Osteoblast (primary cell): ENCODE measurements at places on chromosomes 6 and 20.

DNA sequence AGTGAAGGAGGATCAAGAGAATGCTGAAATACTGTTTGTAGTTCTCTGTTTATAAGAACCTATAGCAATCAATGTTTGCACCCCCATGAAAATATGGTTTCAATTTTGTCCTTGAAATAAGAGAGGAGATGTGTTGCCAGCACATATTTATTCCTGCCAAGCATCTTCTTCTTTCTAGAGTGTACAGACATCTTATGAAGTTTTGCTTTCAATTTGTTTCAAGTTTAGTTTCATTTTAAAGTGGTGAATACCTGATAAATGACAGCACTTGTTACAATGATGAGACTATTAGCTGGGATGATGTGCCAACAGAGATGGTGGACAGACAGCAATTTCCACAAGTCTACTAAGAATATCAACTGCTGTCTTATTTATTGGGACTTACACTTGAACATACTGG lies 39.2 kb upstream of the CENPW start:
- DNase-seq, result no peak

DNA sequence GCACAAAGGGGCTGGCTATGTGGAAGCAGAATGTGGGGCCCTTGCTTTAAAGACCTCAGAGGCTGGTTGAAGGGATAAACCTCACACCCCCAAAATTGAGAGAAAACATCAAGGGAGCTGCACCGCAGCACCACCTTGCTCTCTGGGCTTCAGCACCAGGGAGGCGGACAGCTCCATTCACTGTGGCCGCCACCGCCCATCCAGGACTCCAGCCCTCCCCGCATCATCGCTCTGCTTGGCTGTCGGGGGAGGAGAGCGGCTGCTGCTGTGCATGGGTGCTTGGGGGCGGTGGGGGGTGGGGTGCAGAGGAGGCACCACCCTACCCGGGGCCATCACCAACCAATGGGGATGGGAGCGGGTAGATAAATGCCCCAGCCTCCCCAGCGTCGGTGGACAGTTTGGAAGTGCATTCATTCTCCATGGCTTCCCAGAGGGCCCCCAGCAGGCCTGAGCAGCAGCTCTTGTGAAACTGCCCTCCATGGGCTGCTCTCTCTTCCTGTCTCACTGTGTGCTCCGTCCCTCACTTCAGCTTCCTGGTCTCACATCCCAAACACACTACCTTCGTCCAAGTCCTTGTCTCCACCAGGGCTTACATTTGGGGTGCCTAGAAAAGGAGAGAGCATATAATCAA lies 75.7 kb upstream of the BHLHE23 start:
- peak; percentile 98 for DNase-seq

DNA sequence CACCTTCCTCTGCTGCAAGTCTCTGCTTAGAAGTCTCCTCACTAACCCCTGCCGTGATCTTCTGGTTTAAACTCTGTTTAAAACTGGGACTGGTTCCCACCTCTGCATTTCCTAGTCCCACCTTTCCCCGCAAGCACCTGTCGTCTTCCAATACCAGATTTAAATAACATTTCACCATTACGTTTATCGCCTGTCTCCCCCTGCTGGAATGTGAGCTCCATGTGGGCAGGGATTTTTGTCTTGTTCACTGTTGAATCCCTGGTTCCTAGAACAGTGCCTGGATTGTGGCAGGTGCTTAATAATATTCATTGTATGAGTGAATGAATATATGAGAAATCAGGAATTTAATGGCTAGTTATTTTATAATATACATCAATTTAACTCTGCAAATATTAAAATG lies 2.7 kb downstream of the GUCA1A start:
- no peak for DNase-seq

DNA sequence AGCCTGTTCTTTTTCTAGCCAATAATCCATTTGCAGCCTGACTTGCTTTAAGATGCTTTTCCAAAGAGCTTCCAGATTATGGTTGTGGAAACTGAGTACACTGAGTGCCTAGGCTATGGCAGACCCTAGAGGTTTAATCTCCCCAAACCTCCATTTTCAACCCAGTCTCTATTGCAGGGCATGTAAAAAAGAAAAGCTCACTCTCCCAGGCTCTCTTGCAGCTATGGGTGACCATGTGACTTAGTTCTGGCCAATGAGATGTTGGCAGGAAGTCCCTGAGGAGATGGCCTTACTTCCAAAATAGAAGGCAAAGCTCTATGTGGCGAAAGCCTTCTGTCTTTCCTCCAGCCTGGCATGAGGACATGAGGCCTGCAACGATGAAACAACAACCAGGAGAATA lies 3.8 kb downstream of the PDRG1 start:
- no peak for DNase-seq

DNA sequence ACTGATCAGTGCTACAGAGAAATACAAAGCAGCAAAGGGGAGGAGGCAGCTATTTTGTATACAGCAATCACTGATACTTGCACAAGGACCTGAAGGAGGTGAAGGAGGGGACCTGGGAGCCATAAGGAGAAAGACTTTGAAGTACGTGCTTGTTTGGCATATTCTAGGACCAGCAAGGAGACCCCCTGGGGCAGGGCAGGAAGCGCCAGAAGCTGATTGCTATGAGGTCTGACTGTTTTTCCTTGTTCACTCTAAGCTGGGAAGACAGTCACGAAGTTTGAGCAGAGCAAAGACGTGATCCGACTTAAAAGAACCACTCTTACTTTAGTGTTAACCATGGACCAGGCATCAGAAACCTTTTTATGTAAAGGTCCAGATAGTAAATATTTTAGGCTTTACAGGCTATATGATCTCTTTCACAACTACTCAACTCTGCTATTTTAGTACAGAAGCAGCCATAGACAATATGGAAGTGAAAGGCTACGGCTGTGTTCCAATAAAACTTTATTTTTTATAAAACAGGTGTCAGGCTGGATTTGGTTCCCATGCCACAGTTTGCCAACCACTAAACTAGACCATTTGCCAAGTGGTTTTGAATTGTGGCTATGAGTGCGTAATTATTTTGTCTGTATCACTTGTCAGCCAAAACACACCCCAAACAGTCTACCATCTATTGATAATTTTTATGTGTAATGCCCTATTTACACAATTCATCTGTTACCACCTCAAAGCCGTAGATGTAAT lies 217.9 kb downstream of the PRL start:
- DNase-seq, result no peak

DNA sequence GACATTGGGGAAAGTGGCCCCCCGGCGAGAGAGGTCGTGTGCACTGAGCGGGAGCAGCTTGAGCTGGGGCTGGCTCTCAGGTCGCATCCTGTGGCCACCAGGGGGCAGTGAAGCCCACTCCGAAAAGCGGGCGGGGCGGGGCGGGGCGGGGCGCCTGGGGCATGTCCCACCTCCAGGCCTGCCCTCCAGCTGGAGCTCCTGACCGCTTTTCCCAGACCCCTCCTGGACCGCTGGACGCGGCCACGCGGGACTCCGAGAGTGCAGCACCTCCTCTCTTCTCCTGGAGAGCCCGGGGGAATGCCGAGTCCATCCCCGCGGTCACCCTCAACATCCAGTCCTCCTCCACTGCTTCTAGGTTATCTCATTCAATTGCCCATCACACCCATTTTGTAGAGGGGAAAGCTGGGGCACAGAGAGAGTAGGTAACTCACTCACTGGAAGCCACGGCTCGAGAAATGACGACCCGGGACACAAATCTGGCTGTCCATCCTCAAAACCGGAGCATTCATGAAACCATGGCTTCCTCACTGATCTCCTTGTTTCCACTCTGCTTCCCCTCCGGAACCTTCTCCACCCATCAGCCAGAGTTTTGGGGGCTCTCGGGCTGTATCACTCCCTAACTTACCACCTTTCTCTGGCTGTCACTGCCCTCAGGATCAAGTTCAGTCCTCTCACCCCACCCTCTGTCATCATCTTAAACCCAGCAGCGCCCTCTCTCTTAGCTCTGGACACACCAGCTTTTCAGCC lies 24.1 kb downstream of the COX4I2 start:
- peak; percentile 95 for DNase-seq

DNA sequence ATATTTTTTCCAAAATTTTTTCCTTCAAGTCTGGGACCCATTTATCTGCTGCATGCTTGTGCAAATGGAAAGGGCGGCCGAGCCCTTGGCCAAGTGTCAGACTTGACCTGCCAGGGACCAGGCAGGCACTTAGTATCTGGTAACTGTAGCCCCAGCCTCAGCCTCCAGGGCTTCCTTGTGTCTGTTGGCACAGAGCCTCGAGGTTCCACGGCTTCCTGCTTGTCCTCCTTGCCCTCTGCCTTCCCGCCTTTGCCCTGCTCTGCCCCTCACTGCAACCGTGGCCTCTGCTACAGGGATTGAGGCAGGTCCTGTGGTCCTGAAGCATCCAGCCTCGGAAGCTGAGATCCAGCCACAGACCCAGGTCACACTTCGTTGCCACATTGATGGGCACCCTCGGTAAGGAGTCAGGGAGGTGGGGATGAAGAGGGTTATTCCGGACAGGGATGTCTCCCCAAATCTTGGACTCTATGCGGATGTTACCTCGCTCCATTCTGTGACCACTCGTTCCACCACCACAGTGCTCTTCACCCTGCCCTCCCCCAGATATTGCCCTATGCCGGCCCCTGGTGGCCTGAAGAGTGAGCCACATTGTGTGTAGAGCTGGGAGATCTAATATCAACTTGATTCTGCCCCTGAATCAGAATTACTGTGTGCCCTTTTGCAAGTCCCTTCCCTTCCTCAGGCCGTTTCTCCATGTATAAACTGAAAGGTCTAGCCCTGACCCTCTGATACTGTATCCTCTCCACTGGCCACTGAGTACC lies 41.5 kb upstream of the SRF start:
- peak; percentile 96 for DNase-seq

DNA sequence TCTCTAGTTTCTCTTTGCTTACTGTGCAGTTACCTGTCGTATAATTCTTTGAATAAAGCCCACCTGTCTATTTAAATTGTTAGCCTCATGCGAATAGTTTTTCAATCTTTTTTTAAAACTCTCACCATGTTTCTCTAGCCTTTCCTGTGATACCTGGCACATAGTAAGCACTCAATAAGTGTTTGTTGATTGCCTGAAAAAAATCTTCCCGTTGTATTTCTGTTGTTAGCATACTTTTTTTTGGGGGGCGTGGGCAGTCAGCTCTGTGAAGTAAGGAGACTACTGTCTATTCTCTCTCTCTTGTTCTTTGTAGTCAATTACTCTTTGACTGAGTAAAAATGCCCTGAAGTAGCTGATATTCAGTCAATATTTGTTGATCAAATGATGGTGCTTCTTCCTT lies 205.8 kb downstream of the CDKAL1 start:
- DNase-seq, result no peak

DNA sequence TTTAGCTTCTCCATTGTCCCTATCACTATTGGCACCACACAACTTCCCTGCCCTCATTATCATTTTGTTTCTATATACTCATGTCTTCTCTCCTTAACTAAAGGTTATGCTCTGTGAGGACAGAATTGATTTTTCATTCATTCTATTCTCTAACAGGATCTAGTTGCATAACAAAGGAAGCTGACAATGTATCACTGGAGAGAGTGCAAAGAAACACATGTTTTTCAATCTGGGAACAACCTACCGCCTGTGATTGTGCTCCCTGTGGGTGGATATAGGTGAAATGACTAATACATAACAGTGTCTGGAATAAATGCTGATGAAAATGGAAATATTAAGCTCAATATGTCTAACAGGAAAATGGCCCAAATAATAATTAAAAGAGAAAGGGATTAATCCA lies 56.6 kb downstream of the COL12A1 start:
- DNase-seq, result no peak

GRCh38 chr6:143295932-143296331 lies 154.6 kb downstream of the ADAT2 start:
- DNase-seq, result no peak

GRCh38 chr6:81777586-81778268 lies 25.2 kb upstream of the TENT5A start:
- no peak for DNase-seq

DNA sequence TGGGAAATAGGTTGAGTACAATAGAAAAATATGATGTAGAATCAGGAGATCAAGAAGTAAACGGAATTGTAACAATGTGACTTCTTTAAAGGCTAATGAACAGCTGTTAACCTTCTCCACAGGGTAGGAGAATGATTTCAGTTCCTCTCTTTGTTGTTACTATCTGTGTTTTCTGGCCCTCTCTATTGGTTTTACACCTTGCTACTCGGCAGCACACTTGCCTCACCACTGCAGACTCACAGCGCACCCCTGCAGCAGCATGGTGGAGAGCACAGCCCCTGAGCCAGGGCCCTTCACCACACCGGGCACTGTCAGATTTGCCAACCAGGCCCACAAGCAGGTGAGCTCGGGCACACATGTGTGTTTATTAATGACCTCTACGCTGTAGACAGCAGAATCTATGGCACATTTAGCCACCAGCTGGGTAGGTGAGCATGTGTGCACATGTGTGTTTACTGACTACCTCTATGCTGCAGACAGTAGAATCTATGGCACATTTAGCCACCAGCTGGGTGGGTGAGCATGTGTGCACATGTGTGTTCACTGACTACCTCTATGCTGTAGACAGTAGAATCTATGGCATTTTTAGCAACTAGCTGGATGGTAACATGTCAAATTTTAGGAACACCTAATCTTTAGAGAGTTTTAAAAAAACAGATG lies 16.8 kb downstream of the SFT2D1 start:
- DNase-seq, result no peak

DNA sequence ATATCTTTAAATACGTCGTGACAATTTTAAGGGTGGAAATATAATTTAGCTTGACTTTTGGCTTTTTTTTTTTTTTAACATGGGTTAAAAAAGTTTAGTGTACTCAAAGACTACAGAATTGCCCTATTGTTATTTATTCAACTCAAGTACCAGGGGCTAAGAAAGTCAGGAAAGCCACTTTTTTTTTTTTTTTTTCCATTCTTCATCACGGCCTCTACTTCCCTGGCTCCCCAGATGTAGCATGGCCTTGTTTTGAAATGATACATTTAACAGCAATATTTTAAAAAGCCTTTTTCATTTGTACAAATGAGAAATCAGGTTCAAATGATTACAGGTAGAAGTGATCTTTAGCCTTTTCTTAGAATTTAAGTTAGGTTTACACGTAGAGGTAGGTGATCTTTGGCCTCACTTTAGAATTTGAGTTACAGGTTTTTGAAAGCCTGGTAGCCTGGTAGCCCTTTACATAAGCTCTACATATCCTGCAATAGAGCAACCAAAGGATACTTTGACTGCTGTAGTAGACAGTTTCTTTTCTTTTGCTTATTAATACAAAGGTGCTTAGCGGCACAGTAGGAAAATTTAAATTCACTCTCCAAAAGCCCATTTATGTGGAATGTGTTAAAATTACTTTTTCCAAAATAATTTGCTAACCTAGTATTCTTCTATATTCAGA lies 160.5 kb upstream of the MMS22L start:
- DNase-seq, result no peak

GRCh38 chr20:50865591-50865990 lies 65.6 kb downstream of the ADNP start:
- peak; percentile 57 for DNase-seq

DNA sequence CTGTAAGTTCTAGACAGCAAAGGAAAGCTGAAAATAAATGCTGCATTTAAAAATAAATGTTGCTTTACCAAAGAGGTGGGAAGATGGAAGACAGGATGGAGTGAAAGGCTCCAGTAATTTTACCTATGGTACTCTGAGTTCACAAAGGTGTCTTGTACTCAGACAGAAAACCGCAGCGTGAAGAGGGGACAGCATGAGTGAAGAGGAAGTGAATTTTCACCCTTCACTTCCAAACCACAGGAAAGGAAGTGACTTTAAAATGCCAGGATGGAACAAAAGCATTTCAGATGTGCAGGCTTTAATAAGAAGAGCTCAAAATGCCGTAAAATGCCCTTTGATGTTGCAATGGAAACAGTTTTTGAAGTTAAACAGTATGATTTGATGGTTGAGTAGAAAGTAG lies 91.2 kb upstream of the TINAG start:
- no peak for DNase-seq

GRCh38 chr20:728256-728944 lies 39.9 kb downstream of the SLC52A3 start:
- DNase-seq, result peak; percentile 96
